ENCODE measurements at places on chromosomes 2 and 18. TPM values are rescaled to one million over a fixed set of nuclear protein-coding genes. Genes with fewer than 3 reads are reported as not detected.

Gene NEUROD1
- not detected for total RNA-seq

Gene MOGAT1
- not detected for total RNA-seq

Gene SOX11
- under 0.01 TPM for total RNA-seq

Gene GPR75
- total RNA-seq = 4.9 TPM

Measured in placental pericyte (primary cell).